ENCODE measurements at places on chromosomes 3 and 15.

GRCh38 chr3:117660941-117661817 is 951.6 kb downstream of the TUSC7 start:
- H3K4me1 ChIP-seq: no peaks in the 10 kb centered on the region
- H3K4me3 ChIP-seq: no peak overlapping the region
- DNase-seq: no peak
- H3K36me3 ChIP-seq: no peaks in the 10 kb centered on the region
- no peaks in the 10 kb centered on the region for H3K27me3 ChIP-seq
- no peak overlapping the region for H3K27ac ChIP-seq

- H3K27me3 ChIP-seq: no peaks in the 10 kb centered on the region
- H3K27ac ChIP-seq: no peak overlapping the region
- DNase-seq: no peak
- no peaks in the 10 kb centered on the region for H3K4me1 ChIP-seq
Measured at GRCh38 chr15:68658151-68658550, 79.4 kb downstream of the CORO2B start.

DNA sequence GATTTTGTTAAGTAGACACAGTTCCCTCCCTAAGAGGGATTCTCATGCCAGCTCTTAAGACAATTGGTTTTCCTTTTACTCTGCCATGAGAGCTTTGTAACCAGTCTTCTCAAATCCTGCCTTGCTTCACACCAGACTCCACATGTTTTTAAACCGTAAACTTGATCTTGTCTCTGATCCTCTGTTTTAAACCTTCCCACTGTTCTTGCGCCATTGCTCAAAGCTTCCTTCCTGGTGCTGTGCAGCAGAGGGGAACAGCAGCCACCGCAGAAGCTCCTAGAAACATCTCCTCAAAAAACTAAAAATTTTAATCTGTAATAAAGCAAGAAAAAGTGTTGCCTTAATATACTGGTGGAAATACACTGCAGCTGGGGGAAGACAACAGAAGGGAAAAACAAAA is 154.5 kb upstream of the SATB1 start:
- DNase-seq: no peak
- no peaks in the 10 kb centered on the region for H3K4me1 ChIP-seq
- no peaks in the 10 kb centered on the region for H3K27me3 ChIP-seq
- H3K4me3 ChIP-seq: no peak overlapping the region

DNA sequence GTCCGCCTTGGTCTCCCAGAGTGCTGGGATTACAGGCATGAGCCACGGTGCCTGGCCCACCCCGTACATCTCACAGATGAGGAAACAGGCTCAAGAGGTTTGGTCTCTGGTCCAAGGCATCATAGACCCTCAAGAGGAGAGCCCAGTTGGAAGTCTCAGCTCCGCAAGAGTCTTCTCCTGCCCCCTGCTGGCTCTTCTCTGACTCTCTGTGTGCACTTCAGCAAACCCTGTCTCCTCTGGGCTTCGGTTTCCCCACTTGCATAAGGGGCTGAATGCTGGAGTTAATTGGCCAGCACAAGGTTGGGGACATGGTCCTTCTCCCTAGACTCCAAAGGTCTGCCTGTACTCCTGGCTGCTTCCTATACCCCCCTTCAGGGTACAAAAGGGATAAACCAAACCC is 3.9 kb downstream of the MST1R start:
- peaks cover 36% of the 10 kb centered on the region for H3K4me1 ChIP-seq
- no peaks in the 10 kb centered on the region for H3K27me3 ChIP-seq
- DNase-seq: no peak
- H3K36me3 ChIP-seq: no peaks in the 10 kb centered on the region
- peak overlapping the region; percentile 63 for H3K27ac ChIP-seq
- H3K4me3 ChIP-seq: no peak overlapping the region

DNA sequence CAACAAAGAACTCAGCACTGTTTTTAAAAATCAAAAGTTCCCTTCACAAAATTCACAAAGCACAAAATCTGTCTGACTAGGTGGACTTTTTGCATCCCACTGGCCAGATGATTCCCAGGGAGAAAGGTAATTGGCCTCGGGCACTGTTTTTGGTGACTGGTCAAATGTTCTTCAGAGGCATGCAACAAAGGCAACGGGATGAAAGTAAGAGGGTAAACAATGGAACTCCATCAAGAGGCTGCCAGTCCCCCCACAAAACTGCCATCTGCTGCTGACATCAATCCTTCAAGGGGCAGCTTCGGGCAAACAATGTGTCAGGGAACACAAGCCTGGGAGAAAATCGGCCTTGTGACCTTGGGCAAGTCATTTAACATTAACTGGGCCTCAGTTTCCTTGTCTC is 3.3 kb downstream of the SRGAP3 start:
- H3K4me3 ChIP-seq: no peak overlapping the region
- no peak overlapping the region for H3K27ac ChIP-seq

- no peak overlapping the region for H3K4me3 ChIP-seq
- H3K27ac ChIP-seq: no peak overlapping the region
- no peak for DNase-seq
- H3K27me3 ChIP-seq: no peaks in the 10 kb centered on the region
- H3K36me3 ChIP-seq: no peaks in the 10 kb centered on the region
Measured at GRCh38 chr3:43747641-43748040, 56.9 kb downstream of the ABHD5 start.

DNA sequence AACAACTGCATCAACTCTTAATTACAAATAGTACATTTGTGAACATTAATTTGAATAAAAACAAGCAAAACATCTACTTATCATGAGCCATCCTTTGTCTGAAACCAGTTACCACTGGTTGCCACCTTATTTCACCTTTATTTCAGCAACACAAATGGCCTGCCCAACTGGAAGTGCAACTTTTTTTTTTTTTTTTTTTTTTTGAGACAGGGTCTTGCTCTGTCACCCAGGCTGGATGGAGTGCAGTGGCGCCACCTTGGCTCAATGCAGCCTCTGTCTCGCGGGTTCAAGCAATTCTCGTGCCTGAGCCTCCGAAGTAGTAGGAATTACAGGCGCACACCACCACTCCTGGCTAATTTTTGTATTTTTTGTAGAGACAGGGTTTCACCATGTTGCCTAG is 13.1 kb downstream of the WDR82 start:
- H3K27me3 ChIP-seq: no peaks in the 10 kb centered on the region
- no peak overlapping the region for H3K27ac ChIP-seq
- no peak overlapping the region for H3K4me3 ChIP-seq

DNA sequence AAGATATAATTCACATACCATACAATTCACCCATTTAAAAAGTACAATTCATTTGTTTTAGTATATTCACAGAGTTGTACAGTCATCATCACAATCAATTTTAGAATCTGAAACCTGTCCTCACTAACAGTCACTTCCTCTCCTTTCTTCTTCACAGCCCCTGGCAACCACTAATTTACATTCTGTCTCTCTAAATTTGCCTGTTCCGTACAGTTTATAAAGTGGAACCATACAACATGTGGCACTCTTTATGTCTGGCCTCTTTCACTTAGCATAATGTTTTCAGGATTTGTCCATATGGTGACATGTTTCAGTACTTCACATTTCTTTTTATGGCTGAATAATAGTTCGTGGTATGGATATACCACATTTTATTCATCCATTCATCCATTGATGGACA is 22.7 kb downstream of the ERICH6 start:
- no peaks in the 10 kb centered on the region for H3K36me3 ChIP-seq
- H3K27me3 ChIP-seq: no peaks in the 10 kb centered on the region
- DNase-seq: no peak
- no peak overlapping the region for H3K4me3 ChIP-seq
- no peaks in the 10 kb centered on the region for H3K4me1 ChIP-seq

DNA sequence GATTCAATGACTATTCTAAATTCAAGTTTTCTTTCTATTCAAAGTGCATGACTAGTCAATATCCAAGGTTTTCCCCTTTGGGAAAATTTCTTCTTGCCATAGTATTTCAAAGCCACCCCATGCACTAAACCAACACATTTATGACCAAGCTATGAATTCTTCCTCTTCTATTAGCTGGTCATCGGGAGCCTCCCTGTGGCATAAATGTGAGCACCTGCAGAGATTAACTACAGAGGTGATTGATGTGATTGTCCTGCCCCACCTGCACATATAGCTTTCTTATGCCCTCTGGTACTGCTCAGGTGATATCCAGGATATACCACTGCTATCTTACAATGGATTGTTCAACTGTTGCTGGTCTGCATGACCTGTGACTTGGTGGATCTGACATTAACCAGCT is 694.9 kb downstream of the ZBBX start:
- H3K4me1 ChIP-seq: no peaks in the 10 kb centered on the region
- no peaks in the 10 kb centered on the region for H3K27me3 ChIP-seq
- no peak overlapping the region for H3K27ac ChIP-seq
- H3K36me3 ChIP-seq: no peaks in the 10 kb centered on the region

DNA sequence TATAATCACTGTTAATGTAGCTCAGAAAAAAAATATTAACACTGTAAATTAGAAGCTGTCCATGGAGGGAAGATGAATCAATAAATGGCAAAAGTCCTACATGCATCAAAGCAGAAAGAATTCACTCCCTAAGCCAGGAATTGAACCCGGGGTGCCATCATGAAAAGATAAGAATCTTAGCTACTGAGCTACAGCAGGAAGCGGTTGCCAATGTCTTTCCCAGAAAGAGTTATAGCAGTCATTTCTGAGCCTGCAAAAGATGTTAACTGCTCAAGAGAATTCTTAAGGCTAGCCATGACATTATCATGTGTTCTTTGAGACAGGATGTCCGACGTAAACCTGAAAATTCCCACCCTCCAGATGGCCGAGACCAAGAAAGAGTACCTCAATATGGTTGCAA is 47.4 kb upstream of the MKRN3 start:
- no peak overlapping the region for H3K27ac ChIP-seq
- H3K4me1 ChIP-seq: no peaks in the 10 kb centered on the region
- no peak overlapping the region for H3K4me3 ChIP-seq

DNA sequence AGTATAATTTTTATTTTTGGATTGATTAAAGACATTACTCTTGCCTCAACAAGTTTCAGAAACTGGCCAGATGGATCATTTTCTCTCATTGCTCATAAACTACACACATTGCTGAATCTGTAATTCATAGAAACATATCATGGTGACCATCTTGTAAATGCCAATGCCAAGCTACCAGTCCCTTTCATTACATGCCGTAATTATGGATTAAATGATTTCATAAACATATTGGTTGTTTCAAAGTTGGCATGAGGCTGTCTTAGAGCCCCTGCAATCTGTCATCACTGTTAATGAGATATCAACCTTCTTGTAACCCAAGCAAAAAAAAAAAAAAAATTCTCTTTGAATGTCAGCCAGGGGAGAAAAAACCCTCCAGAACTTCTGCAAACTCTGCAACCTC is 112.2 kb downstream of the DCLK3 start:
- no peaks in the 10 kb centered on the region for H3K4me1 ChIP-seq
- no peak for DNase-seq
- no peaks in the 10 kb centered on the region for H3K36me3 ChIP-seq
- no peak overlapping the region for H3K4me3 ChIP-seq
- H3K27me3 ChIP-seq: no peaks in the 10 kb centered on the region
- H3K27ac ChIP-seq: no peak overlapping the region

DNA sequence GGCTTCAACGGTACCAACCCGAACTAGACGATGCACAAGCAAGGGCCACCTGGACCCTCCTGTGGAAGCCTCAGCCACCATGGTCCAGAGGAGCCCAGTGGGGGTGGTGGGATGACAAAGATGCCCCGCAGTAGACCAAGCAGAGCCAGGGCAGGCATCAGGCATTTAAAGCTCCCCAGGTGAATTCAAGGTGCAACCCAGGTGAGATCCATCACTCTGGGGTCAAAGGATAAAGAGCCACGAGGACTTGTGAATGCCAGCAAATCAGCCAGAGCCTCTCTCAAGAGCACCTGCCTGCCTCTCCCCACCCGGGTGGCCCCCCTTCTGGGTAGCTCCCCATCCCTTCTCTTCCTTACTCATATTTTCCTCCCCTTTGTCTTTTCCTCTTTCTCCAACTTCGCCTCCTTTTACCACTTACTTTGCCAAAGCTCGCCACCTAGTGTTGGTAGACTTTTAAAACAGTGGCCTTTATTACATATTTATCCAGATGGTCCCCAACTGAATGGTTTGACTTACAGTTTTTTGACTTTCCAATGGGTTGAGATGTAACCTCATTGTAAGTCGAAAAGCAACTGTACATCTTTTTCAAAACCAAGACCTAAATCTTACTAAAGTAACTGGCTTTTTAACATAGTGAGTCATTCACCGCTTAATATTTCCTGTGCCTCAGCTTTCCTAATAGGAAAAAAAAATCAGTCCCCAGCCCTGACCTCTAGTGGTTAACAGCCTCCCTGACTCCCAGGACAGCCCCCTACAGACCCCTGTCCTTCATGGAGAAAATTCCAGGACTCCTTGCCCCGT is 18.8 kb downstream of the PLA2G4F start:
- no peak for DNase-seq
- H3K4me3 ChIP-seq: no peak overlapping the region
- no peaks in the 10 kb centered on the region for H3K4me1 ChIP-seq
- no peak overlapping the region for H3K27ac ChIP-seq
- no peaks in the 10 kb centered on the region for H3K27me3 ChIP-seq

- no peak for DNase-seq
- H3K4me1 ChIP-seq: no peaks in the 10 kb centered on the region
- H3K27ac ChIP-seq: no peak overlapping the region
Measured at GRCh38 chr3:155502630-155503029, 209.1 kb upstream of the STRIT1 start.

DNA sequence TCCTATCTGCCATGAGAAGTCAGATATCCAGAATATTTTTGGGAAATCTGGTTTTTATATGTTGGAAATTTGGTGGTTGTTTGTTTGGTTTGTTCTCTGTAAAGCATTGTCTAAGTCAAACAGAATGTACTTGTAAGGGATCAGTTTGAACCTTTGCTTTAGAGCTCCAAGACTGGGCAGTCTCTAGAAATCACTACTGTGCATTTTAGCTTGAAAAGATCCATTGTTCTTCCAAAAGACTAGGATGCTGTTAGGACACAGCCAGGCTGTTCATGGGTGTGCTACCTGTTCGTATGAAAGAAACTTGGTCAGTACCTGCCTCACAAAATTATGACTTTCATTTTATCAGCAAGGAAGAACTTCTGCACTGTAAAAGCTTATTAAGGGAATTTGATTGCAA is 182.6 kb downstream of the WDR72 start:
- no peak overlapping the region for H3K4me3 ChIP-seq
- no peak for DNase-seq
- H3K4me1 ChIP-seq: no peaks in the 10 kb centered on the region
- H3K27ac ChIP-seq: no peak overlapping the region

GRCh38 chr3:39191111-39191510 is 1.3 kb downstream of the XIRP1 start:
- H3K36me3 ChIP-seq: no peaks in the 10 kb centered on the region
- no peak for DNase-seq
- H3K4me3 ChIP-seq: no peak overlapping the region
- H3K4me1 ChIP-seq: peaks cover 14% of the 10 kb centered on the region
- no peak overlapping the region for H3K27ac ChIP-seq

GRCh38 chr3:29614954-29615353 is 334.1 kb downstream of the RBMS3 start:
- H3K27me3 ChIP-seq: no peaks in the 10 kb centered on the region
- no peak for DNase-seq
- H3K4me1 ChIP-seq: peaks cover 19% of the 10 kb centered on the region
- H3K36me3 ChIP-seq: no peaks in the 10 kb centered on the region
- no peak overlapping the region for H3K4me3 ChIP-seq
- H3K27ac ChIP-seq: no peak overlapping the region
